ENCODE measurements at places on chromosomes 6 and 20.
A peak's percentile ranks its signal among the peaks of the same experiment; 100 is the strongest.

DNA sequence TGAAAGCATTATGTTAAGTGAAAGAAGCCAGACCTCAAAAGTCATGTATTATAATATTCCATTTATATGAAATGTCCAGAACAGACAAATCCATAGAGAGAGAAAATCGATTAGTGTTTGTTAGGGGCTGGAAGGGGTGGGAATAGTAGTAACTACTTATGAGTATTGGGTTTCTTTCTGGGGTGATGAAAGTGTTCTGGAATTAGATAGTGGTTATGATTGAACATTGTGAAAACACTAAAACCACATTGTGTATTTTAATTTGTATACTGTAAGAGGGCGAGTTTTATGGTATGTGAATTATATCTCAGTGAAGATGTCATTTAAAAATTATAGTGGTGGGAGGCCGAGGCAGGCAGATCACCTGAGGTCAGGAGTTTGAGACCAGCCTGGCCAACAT lies 52.0 kb upstream of the KIF13A start:
- DNase-seq, result no peak

GRCh38 chr6:19655744-19656143 lies 181.4 kb upstream of the ID4 start:
- no peak for DNase-seq

DNA sequence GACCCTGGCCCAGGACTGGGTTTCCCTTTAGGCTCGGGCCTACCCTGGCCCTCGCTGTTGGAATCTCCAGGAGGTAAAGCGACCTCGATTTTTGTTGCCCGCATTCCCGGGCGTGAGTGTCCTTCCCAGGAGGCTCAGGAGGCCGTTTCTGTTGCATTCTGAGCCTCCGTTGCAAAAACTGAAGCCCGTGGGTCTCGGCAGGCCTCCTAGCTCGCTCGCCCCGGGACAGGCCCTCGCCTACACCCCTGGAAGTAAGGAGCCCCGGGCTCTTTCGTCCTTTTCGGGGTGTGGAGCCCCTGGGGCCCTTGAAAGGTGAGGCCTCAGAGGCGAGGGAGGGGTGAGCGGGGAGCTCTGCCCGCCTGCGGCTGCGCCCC lies 2.3 kb downstream of the NR2E1 start:
- DNase-seq, result no peak

- no peak for DNase-seq
These were observed 26.2 kb downstream of the CTCFL start for GRCh38 chr20:57498425-57499400.

GRCh38 chr6:16635291-16635809 lies 125.9 kb downstream of the ATXN1 start:
- DNase-seq, result no peak

GRCh38 chr20:41716436-41716835 lies 98.3 kb upstream of the CHD6 start:
- no peak for DNase-seq

GRCh38 chr6:130825772-130826441 lies 1.3 kb upstream of the SMLR1 start:
- DNase-seq, result no peak

DNA sequence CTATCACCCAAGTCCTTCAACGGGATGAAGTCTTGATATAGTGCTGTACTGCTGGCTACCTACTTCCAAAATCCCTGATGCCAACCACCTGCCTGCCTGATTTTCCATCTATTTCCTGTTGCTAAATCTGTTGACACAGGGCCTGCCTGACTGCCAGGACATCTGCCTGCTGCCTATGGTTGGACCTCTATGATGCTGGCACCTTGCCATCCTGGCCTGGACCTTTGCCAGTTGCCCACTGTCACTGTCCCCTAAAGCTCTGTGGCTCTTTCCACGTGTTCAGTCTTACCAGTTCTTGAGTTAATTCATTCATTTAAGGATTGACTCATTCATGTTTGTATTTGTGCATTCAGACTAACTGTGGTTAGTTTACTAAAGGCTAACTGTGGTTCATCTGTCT lies 9.2 kb upstream of the RGS17 start:
- DNase-seq, result no peak

GRCh38 chr6:164928057-164928727 lies 381.2 kb downstream of the C6orf118 start:
- DNase-seq, result no peak

GRCh38 chr6:123393331-123393730 lies 243.4 kb downstream of the TRDN start:
- no peak for DNase-seq

DNA sequence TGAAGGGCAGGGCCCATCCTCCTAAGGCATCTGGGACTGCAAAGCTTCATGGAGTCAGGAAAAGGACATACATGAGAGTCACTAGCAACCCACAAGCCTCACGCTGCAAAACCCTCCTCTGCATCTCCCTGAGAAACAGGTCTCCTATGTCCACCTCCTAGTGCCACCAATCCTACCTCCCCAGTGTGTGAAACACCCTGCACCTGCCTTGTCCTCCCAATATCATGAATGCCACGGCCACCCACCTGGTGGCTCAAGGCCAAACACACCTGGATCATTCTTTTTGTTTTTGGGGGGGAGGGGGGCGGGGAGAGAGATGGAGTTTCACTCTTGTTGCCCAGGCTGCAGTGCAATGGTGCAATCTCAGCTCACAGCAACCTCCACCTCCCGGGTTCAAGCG lies 90.5 kb downstream of the ZMYND8 start:
- no peak for DNase-seq

- DNase-seq, result no peak
These were observed 14.5 kb downstream of the CSNK2A1 start for GRCh38 chr20:528923-529604.

- DNase-seq, result no peak
These were observed 107.2 kb upstream of the SCGN start for GRCh38 chr6:25544833-25545232.

GRCh38 chr6:4435981-4436445 lies 300.6 kb upstream of the ECI2 start:
- DNase-seq, result no peak

GRCh38 chr6:129750360-129750759 lies 40.4 kb upstream of the ARHGAP18 start:
- DNase-seq, result no peak

DNA sequence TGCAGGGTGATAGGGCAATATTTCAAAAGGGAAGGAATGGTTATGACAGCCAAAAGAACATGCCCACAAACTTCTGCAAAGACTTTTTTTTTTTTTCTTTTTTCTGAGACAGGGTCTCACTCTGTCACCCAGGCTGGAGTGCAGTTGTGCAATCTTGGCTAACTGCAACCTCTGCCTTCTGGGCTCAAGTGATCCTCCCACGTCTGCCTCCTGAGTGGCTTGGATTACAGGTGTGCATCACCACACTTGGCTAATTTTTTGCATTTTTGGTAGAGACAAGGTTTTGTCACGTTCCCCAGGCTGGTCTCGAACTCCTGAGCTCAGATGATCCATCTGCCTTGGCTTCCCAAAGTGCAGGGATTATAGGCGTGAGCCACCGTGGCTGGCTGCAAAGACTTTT lies 117.6 kb upstream of the ADGRF1 start:
- no peak for DNase-seq

- DNase-seq, result no peak
These were observed 375.0 kb downstream of the CDC5L start for GRCh38 chr6:44762496-44762895.

- peak; percentile 13 for DNase-seq
These were observed 99.4 kb downstream of the BFSP1 start for GRCh38 chr20:17431621-17432364.

GRCh38 chr6:110327391-110327790 lies 30.8 kb downstream of the METTL24 start:
- DNase-seq, result no peak

DNA sequence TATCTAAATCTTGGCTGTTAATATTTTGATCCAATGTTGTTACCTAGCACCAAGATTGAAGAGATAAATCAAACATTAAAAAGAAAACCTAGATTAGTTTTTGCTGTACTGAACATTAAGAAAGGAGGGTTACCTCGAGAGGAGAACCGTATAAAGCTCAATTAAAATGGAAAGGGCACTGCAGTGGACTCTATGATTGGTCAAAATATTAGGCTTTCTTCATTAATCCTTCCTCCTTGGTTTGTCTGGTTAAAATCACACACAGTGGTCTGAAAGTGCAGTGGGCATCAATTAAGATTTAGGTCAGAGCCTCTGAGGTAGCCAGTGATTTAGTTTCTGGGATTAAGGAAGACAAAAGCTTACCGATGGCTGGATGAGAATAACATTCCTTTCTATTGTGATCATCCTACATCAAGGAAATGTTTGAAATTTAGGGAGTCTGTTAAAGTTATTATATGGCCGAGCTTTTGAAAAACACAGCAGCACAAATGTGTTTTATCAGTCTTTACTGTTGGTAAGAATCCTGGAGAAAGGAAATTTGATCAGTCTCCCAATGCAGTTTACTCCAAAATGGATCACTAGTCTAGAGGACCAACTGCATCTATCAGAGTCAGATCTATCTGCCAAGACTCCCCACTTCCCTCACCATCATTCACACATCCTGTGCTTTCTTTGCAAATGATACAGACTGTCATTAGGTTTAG lies 134.6 kb upstream of the NEDD9 start:
- no peak for DNase-seq

DNA sequence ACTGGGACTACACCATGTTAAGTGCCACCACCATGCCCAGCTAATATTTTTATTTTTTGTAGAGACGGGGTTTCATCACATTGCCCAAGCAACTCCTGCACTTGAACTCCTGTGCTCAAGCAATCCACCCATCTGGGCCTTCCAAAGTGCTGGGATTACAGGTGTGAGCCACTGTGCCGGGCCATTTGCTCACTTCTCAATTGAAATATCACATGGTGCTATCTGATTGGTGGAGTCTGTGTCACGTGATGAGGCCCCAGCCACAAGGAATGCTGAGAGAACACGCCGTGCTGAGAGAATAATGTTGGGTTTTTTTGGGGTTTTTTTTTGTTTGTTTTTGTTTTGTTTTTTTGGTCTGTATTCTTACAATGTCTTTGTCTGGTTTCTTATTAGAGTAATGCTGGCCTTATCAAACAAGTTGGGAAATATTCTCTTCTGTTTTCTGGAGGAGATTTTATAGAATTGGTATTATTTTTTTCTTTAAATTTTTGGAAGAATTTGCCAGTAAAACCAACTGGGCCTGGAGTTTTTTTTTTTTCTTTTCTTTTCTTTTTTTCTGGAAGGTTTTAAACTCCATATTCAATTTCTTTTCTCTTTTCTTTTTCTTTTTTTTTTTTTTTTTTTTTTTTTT lies 183.2 kb upstream of the KCNG1 start:
- DNase-seq, result no peak

DNA sequence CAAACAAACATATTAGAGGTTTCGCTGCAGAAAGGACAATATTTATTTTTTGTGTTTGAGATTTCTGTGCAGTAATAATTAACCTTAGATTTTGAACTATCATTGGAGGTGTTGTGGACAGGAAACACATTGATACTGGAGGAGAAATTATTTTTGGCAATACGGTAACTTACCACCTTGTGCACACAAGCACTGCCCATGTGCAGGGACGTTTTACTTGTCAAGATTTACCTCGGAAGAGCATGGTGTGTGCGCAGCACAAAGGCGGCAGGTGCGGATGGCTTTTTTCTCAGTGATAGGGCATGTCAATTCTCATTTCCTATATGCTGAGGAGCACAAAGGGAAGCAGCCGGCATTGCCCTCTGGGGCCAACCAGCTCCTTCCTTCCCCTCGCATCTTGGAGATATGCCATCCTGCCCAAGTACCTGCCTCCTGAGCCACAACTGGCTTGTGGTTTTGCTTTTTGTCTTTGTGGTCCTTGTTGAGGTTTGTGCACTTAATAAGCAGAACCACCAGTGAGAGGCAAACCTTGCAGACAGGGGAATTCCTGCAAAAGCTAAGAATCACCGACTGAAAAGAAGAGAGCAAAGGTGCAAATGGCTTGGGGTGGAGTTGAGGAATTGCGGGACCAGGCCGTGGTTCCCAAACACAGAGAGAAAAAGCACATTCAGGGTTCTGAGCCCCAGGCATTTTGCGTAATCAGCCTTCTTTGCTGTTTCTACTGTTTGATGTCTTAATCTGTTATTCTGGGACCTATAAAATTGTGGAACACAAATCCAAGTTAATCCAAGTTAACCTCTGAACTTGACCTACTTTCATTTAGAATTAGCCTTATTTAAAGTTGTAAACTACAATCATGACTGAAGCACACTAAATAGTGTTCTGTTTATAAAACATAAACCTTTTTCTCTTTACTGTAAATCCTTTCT lies 21.9 kb downstream of the SAMD5 start:
- DNase-seq, result no peak

- no peak for DNase-seq
These were observed 1.9 kb downstream of the PPP1R18 start for GRCh38 chr6:30684386-30685156.

GRCh38 chr6:106520711-106521401 lies 108.4 kb downstream of the RTN4IP1 start:
- DNase-seq, result no peak

- DNase-seq, result no peak
These were observed 25.3 kb downstream of the SERAC1 start for GRCh38 chr6:158142789-158143188.

DNA sequence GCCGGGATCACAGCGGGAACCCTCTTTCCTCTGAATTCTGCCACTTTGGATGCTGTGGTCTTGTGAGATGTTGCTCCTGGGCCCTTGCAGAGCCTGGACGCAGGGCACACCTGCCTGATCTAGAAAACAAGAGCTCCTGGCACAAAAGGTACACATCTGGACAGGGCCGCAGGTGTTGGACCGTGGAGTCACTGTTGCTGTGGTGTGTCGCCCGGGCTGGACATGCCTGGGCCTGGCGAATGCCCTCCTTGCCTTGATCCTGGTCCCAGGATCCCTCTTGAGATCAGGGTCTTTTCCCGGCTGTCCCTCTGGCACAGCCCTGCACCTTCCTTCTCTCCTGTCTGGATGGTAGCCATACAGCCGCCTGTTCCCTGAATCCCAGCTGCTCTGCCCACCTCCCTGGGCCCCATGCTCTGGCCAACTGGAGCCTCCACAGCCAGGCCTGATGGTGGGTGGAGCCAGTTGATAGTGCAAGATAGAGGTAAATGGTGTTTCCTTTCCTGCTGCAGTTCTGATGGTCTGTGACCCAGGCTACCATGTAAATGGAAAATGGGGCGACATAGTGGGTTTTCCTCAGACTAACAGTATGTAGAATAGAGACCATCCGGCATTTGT lies 5.0 kb downstream of the FOXP4 start:
- DNase-seq, result no peak

GRCh38 chr20:37877832-37878772 lies 24.8 kb upstream of the VSTM2L start:
- DNase-seq, result no peak

DNA sequence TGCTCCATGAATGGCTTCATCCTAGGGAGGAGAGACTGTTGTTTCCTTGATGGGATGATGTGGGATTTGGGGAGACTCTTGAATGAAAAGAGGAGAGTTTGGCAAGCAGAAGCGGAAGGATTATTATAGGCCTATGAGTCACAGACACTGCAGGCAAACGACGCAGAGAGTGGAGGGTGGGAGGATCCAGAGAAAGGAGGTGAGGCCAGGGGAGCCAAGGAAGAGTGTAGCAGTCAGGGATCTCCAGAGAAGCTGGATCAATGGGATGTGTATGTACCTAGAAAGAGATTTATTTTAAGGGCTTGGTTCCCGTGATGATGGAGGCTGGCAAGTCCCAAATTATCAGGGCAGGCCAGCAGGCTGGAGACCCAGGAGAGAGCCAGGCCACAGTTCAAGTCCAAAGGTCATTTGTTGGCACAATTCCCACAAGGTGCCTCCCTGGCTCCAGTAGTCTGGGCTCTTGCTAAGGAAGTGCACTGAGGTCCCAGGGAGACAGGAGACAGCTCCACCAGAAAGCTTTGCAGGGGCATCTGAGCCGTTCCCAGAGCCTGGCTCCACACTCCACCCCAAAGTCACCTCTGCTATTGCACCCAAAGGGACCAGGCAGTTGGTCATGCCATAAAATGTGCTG lies 76.0 kb downstream of the ADTRP start:
- no peak for DNase-seq
